ENCODE measurements at places on chromosomes 4 and X. TPM values are rescaled to one million over a fixed set of nuclear protein-coding genes. Genes with fewer than 3 reads are reported as not detected.

FAM9B gene
- total RNA-seq, result not detected

DNA sequence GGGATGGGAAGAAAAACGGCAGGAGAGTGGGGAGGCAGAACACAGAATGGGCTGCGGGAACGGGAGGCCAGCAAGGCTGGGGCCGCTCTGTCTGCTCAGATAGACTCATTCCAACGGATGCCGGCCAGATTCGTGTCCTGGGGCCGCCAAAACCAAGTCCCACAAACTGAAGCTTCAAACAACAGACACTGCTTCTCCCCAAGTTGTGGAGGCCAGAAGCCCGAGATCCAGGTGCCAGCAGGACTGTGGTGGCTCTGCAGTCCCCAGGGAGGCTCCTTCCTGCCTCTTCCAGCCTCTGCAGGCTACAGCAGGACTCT is 100.6 kb downstream of the ADRA2C start:
- DNase-seq, result no peak

DNA sequence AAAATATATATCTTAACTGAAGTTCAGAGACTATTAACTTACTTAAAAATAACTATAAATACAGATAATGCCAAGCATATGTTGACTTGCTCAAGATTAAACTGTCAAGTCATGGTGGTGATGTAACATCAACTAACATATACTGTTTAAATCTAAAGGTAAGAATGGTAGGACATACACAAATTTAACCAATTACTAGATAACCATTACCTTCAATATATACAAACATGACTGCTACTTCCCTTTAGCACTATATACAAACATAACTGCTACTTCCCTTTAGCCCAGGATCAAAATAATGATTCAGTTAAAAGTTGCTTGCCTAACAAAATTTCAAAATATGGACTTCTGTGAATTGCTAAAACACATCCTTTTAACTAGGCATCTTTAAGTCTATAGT is 14.9 kb downstream of the HNRNPD start:
- no peak for DNase-seq

SSX1 gene
- not detected for total RNA-seq

EPGN gene
- total RNA-seq, result 1.1 TPM

DNA sequence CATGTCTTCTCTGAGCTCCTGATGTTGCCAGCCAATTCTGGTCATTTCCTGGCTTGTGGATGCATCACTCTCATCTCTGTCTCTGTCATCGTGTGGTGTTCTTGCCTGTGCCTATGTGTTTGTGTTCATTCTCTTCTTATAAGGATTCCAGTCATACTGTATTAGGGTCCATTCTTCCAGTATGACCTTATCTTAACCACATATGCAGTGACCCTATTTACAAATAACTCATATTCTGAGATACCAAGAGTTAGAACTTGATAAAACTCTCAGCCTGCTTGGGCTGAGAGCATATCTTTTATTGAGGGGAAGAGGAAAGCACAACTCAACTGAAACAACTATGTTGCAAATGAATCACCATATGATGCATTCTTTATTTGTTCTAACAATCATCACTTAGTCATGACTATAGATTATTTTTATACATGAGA is 189.0 kb upstream of the ANXA10 start:
- DNase-seq, result no peak

- no peak for DNase-seq
Observed at GRCh38 chrX:106401965-106402559, 209.7 kb upstream of the RADX start.

Measured in chondrocyte (in vitro differentiated cells).